CD14-positive monocyte (primary cell): ENCODE measurements at places on chromosomes 3 and 15. TPM values are rescaled to one million over a fixed set of nuclear protein-coding genes. Genes with fewer than 3 reads are reported as not detected.

The CCDC39 gene
- polyA plus RNA-seq: not detected

The GPR149 gene
- polyA plus RNA-seq: not detected

DNA sequence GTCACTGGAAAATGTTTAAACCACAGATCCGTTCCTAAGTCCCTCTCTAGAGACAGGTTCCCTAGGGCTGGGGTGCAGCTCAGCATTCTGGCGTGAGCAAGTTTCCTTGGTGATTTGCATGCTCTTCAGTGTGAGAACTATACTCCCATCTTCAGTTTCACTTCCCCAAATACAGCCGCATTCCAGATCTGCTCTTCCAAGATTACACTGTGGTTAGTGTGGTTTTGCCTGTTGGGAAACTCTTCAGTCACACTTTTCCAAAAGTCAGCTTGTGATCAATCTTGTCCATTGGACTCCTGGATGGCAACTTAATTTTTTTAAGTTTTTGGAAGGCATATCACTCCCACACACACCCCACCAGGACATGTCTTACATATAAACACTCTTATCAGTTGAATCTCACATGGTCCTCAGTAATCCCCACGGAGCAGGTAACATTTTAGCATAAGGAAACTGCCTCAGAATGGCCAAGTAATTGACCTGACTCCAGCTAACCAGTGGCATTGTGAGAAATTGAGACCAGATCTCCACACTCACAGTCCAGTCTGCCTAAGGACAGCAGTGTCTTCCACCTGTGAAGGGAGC is 33.5 kb upstream of the PTPN23 start:
- peak; percentile 57 for DNase-seq

The PROS1 gene
- 0.58 TPM for polyA plus RNA-seq

DNA sequence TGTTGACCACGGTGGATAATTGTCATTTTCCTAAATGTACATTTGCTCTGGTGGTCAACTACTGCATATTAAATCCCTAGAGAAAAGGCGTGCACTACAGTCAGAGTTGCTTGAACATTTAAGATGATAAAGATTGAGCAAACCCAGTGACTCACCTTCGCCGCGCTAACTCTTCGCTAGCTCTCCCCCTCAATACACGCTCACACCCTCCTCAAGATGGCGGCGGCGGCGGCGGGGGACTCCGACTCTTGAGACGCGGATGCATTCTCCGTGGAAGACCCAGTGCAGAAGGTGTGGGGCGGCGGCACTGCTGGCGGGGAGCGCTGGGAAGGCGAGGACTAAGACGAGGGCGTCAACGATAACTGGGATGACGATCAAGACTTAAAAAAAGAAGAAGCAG is 79.8 kb upstream of the PFN2 start:
- DNase-seq: no peak
